ENCODE measurements at places on chromosomes 4 and X.

DNA sequence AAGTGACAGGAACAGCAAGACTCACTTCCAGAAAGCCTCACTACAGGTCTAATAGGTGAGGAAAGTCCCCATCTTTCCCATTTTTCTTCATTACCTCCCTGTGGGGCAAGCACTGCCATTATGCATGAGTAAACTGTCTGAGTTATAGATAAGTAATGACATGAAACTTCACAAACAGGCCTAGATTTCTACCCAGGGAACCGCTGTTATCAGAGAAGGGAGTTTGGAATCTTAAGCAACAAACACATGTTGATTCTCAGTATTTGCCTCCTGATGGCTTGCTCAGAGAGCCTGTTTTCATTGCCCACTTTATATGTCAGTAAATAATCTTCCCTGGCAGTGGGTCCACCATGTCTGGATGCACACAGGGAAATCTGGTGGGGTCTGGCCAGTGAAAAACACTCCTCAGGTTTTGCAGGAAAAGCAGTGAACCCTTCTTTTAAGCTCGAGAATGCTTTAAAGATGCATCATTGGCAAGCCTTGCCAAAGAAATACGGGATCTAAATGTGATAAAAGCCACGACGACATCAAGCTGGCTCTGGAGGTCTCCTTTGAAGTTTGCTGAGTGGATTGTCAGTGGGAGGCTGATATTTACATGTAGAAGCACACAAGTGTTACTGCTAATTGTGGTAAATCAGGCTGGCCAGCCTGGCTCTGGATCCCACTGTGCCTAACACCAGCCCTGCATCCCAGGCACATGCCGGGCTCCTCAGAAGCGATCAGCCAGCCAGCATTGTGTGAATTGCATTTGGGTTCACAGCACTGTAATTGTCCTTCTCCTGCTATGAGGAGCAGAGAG is 25.2 kb downstream of the PDGFRA start:
- no peak for DNase-seq

GRCh38 chr4:72935462-72935861 is 134.1 kb downstream of the COX18 start:
- no peak for DNase-seq

DNA sequence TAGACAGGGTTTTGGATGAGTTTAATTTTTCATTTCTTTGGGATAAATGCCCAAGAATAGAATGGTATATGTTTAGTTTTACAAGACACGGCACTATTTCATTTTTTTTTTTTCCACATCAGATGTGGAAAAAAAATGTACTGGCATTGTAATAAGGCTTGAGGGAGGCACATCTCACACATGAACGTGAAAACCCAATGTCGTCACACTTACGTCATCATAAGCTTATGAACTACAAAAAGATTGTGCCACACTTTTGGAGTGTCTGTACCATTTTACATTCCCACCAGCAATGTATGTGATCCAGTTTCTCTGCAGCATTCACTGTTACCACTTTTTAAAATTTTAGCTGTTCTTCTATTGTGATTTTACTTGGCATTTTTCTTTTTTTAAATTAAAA is 74.2 kb downstream of the TAF1 start:
- no peak for DNase-seq

GRCh38 chr4:68717999-68718398 is 47.5 kb upstream of the UGT2B15 start:
- DNase-seq = no peak

DNA sequence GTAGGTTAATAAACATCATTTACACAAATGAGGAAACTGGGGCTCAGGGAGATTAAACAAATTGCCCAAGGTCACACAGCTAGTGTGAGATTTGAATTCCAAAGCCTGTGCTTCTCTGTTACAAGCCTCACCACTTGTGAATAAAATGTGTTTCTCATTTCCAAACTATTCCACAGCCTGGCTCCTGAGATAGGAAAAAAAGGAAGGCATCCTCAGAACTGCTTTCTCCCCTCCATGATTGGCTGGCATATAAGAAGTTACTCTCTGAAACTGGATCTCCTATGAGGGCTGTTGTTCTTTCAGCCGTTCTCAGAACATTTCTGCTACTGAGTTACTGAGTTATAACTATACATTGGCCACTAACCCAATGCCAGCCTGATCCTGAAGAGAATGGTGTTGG is 237.9 kb downstream of the MAML3 start:
- peak; percentile 63 for DNase-seq

DNA sequence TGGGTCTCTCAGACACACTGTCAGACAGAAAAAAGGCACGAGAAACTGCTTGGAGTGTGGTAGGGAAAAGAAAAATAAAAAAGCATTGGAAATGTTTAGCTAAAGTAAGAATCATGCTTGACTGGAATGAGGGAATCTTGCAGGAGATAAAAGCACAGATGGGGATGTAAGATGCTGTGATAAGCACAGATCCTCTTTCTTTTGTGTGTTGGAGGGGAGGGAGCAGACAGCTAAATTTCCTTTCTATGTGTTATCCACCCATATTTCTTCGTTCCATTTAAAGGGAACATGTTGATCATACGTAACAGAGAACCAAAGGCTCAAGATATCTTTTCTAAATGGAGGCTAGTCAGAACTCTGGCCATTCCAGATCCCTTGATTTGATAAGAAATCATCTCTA is 614.0 kb upstream of the LCORL start:
- DNase-seq = no peak

DNA sequence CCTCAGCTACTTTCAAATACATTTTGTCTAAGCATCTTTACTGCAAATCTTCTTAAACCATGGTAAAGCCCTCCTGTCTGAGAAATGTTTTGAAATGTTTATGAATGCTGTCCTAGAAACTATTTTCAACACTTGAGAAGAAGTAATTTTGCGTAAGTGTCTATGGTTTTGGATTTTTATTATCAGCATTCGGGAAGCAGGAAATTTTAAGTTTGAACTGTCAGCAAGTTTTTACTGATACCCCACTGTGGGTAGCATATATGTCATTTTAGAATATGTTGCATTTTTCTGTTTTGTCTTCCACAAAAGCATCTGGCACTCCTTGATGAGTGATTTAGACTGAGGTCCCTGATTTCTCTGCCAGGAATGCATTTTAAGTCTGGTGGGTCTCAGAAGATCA is 302.4 kb upstream of the GIMD1 start:
- peak; percentile 81 for DNase-seq

Data from fibroblast of skin of right quadriceps (primary cell).